ENCODE measurements at places on chromosomes 11 and 22.
A peak's percentile ranks its signal among the peaks of the same experiment; 100 is the strongest.

GRCh38 chr11:117183724-117184349 lies 5.3 kb downstream of the SIDT2 start:
- DNase-seq: no peak

DNA sequence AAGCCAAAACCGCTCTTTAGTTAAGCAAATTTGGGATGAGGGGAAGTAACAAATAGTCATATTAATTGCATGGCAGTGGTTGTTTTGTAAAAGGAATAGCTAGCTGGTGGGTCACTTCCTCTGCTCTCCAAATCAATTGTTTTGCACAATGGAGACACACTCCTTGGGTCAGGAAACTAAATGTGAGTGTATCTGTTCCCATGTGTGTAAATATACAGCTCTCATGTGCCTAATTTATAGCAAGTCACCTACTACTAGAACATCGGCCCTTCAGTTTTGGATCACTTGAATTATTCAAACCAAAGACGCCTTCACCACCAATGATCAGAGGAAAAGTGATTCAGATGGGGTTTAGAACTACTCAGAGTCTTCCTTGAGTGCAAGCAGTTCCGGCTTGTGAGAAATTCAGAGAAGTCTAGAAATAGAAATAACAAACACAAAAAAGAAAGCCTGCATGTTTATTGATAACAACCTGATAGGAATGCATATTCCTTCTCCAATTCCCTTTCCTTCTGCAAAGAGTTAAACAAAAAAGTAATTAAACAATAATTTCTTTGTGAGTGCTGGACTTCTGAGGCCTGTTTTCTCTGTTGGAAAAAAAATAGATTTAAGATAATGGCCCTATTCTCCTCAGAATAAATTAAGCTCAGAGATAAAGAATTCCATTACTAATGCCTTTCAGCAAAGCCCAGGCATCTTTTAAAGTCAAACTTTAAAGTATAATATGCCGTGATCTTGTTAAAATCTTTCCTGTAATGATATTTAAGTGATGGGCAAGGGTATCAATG lies 100.4 kb downstream of the KIRREL3 start:
- DNase-seq: no peak

GRCh38 chr11:59135648-59136461 lies 6.8 kb upstream of the FAM111A start:
- peak; percentile 88 for DNase-seq

DNA sequence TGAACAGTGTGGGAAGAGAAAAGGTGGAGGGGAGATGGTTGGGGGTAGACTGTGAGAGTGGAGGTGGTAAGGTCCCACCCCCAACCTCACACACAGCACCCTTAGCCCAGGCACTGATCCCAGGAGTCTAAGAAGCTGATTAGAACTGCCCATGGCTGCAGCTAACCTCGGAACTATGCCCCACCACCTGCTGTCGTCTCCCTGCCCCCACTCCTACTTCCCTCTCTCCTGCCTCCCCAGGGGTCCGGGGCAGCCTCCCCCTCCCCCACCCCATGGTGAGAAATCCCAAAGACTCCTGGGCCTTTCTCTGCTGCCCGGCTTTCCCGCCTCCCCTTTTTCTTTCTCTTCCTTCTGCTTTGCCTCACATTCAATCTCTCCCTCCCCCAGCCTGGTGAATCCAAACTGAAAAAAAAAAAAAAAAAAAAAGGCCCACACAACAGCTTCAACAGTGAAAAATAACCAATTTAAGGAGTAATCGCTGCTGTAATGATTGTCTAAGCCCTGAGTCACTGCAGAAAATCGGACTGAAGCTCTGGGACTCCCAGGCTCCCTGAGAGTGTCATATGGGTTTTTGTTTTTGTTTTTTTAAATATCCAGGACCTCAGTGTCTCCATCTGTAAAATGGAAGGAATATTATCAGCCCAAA lies 9.6 kb upstream of the TP53I11 start:
- DNase-seq: no peak

DNA sequence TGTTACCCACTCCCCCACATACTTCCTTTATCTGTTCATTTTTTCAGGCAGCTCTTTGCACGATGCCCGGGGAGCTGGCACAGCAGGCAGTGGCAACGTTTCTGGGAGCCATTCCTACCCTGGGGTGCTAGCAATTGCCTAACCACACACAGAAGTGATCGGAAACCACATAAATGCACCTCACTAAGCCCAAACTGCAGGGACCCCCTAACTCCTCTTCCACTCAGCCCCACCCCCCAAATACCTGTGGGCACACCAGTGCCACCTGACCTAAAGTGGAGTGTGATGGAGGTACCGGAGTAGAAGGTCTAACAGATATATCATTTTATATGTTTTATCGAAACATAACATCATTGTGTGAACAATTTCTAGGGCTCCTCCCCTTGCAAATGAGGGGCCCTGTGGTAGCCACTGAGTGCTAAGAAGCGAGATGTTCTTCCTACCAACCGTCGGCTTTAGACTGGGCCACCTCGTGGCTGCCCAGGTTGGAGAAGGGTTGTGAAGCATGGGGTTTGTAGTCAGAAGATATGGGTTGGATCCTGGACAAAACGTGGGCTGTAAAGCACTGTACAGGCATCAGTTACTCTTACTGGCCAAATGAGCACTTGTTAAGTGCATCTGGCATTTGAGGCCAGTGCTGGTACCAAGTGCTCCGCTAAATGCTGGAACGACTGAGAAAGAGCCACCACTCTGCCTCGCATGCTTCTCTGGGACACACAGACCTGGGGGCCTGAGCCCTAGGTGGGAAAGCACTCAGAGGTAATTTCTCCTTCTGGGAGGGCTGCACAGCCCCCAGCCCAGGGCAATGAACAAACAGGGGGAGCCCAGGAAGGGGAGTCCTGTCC lies 2.8 kb downstream of the MRGPRD start:
- DNase-seq: no peak

DNA sequence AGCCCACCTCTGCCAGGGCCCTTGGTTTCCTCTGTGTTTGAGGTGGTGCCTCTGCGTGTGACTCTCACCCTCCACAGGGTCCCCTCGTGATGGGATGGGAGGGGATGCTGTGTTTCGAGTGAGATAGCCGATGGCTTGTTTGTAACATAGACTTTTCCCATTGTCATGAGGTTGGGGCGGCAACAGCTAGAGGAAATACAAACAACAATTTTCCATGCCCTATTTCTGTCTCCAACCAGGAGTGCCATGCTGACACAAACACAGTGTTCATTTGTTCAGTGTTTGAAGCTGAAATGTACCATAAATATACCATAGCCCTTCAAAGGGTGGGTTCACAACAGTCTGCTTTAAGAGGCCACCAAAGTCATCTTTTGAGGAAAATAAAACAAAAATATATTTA lies 19.5 kb upstream of the NAV2 start:
- DNase-seq: no peak

- DNase-seq: no peak
Observed at GRCh38 chr22:20034143-20034542, 13.2 kb downstream of the TANGO2 start.

DNA sequence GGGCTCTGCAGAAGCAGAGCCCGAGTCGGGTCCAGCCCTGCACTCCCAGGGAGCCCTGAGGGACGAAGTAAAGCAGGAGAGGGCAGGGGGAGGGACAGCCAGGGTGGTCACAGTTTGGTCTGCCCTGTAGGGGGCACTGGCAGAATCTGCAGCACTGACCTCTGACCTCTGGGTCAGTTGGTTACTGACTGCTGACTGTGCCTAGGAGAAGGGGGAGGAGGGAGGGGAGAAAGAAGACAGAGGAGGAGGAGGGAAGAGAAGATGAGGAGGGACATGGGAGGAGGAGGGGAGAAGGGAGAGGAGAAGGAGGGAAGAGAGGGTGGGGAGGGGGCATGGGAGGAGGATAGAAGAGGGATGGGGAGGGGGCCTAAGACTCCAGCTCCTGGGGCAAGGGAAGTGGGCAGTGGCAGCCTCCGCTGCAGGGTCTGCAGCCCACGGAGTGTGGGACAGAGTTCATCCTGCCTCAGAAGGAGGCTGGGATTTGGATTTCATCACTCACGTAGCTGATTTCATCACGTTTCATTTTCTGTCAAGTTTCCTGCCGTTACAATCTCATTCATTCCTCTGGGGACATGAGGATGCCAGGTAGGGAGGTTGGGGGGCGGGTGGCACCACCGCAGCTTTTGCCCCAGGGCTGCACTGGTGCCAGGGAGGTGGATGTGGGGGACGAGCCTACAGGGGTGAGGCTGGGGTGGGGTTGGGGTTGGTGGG lies 55.2 kb downstream of the FLRT1 start:
- no peak for DNase-seq

- no peak for DNase-seq
Observed at GRCh38 chr11:101955278-101955677, 39.0 kb upstream of the ANGPTL5 start.

GRCh38 chr11:67033661-67034166 lies 10.8 kb downstream of the SYT12 start:
- DNase-seq: no peak

DNA sequence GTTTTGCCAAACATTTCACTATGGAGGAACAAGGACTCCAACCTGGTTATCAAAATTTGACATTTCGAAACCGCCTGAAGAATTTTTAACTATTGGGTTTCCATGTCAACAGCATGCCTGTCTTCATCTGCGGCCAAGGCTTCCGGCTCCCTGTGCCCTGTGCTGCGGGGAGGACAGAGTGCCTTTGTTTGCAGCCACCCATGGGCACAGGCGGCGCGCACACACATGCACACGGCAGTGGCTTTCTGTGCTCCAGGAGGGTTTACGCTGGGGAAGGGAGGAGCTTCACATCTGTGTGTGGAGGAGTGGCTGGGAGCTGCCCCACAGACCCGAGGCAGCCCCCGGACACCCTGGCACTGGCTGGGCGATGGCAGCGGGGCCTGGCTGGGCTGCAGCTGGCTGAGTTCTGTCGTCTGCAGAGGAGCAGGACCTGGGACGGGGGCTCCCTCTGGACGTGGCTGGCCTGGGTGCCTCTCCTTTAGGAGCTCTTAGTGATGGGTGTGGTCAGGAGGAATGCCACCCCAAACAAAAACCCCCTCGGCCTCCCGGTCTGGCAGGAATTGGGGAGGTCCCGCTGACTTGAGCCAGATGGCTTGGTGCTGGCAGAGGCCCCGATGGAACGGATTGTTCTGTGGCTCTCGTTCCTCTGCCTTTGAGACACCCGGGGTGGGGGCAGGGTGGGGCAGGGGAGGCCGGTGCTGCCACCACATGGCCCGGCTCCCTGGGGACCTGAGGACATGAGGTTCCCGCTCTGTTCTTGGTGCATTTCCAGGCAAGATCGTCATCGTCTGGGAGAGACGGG lies 1290.9 kb downstream of the BRD1 start:
- no peak for DNase-seq

- no peak for DNase-seq
Observed at GRCh38 chr11:79344753-79345294, 96.0 kb downstream of the TENM4 start.

- no peak for DNase-seq
Observed at GRCh38 chr11:120130991-120131760, 6.7 kb downstream of the TRIM29 start.

DNA sequence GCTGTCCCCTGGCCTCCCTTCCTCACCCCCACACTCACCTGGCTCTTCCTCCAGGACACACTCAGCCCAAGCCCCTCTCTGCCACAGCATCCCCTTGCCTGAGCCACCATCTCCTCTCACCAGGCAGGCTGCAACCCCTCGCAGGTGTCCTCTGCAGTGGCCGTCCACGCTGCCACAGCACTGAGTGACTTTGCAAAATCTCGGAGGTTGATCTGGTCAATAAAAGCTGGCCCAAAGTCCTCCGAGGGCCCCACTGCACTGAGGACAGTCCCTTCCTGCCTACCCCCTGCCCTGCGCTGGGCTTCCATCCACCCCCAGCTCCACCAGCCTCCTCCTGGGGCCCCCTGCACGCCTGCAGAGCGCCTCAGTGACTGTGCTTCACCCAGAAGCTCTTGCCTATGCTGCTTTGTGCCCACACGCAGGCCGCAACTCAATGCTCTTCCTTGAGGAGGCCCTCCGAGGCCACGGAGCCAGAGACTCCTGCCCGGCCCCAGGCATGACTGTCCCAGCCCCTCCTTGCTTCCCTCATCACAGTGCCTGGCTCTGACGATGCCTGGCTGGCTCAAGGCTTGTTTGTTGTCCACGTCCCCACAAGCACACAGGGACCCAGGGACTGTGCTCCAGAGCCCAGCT lies 30.8 kb upstream of the SLC22A12 start:
- DNase-seq: no peak

DNA sequence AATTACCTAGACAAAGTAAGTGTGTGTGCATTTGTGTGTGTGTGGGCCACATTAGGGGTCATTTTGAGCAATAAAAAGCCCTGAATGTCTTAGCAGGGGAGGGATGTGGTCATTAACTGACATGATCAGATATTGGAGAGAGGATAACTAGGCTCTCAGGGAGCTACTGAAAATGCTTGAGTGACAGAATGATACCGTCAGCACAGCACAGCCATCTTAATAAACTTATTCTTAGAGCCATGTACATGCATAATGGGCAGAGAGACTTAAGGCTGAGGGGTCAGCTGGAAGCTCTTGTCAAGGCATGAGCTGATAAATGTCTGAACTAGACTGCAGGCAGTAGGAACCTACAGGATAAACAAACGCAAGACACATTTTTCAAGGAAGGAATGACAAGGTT lies 239.1 kb upstream of the NCAM1 start:
- no peak for DNase-seq

DNA sequence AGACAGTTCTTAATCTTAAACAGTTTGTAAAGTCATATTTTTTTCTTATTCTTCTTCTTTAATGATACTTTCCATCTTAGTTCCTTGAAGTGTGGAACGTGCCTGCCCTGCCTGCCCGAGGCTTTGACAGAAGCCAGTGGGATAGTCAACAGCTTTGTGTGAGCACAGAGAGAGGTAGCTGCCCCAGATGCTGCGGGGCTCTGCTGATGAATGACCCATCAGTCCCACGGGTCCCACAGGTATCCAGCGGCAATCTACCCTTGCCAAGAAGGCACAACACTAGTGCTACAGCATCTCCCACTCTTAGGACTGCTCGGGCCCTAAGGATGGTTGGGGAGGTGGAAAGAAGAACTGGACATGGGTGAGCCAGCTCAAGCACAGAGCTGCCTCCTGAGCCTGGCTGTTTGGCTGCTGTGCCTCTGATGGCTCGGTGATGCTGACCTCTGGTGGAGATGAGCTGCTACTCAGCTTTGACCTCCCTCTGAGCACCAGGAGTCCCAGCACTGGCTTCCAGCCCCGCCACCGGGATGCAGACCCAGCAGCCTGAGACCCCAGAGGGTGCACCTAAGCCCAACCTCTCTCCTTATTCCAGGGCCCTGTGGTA lies 11.8 kb upstream of the APLNR start:
- DNase-seq: no peak

GRCh38 chr11:32396991-32397390 lies 38.3 kb downstream of the WT1 start:
- DNase-seq: no peak

GRCh38 chr11:106461839-106462545 lies 384.5 kb downstream of the AASDHPPT start:
- DNase-seq: no peak

- peak; percentile 20 for DNase-seq
Observed at GRCh38 chr11:121112498-121113455, 11.7 kb downstream of the TECTA start.

All from CD4-positive, alpha-beta T cell treated with Interleukin-10 for 1 hour (primary cell).